ENCODE measurements at places on chromosomes 3 and 15.

GRCh38 chr3:84136425-84136824 lies 822.4 kb upstream of the CADM2 start:
- no peak for DNase-seq

- no peak for DNase-seq
Observed at GRCh38 chr3:90092994-90093393, 985.6 kb downstream of the EPHA3 start.

DNA sequence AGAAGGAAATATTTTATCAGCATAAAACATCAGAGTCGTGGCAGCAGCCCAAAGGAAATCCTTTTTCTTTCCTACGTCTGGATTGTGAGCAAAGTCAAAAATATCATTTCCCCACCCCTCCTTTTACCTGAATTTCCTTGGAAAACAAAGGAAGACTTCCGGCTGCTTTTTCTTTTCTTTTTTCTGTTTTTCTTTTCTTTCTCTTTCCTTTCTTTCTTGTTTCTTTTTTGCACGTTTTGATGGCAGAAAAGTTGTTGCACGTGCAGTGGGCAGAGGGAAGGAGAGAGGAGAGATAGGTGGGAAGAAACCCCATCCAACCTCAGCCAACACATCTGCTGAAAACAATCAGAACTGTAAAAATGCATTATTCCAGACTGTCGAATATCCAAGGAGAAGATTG lies 544 bp upstream of the MYO1E start:
- no peak for DNase-seq

DNA sequence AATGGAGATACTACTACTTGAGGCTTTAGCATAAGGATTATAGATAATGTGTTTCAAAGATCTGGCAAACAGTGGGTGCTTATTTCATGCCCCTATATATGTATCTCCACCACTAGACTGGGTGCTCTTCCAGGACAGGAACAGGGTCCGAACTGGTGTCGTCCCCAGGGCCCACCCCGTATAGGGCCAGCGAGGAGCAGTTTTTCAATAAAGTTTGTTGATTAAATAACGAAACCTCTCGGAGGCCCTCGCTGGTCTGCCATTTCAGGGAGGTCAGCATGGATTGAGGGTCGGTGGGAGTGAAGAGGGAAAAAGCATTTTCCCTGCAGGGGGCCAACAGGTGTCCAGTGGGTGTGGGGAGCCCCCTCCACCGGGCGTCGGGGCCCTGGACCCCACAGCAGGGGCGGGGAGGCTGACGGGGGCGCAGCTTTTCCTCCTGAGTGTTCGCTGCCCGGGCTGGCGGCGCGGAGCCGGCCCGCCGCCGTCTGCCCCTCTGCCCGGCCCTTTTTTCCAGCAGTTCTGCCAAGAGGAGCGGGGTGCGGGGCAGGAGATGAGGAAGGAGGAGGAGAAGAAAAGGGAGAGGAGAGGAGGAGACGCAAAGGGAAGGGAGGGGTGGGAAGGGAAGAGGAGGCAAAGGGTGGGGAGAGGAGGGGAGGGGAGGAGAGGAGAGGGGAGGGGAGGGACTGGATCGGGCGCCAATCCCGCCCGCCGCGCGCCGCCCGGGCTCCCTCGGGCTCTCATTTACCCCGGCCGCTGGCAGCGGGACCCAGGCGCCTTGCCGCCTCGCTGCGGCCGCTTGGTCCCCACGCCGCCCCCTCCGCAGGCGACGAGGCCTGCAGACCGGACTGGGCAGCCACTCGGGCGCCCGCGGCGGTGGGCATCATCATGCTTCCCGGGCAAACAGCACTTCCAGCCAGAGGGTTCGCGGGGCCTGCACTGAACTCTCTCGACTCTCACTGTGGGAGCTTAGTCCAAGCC lies 66.3 kb downstream of the ISG20 start:
- peak; percentile 77 for DNase-seq

DNA sequence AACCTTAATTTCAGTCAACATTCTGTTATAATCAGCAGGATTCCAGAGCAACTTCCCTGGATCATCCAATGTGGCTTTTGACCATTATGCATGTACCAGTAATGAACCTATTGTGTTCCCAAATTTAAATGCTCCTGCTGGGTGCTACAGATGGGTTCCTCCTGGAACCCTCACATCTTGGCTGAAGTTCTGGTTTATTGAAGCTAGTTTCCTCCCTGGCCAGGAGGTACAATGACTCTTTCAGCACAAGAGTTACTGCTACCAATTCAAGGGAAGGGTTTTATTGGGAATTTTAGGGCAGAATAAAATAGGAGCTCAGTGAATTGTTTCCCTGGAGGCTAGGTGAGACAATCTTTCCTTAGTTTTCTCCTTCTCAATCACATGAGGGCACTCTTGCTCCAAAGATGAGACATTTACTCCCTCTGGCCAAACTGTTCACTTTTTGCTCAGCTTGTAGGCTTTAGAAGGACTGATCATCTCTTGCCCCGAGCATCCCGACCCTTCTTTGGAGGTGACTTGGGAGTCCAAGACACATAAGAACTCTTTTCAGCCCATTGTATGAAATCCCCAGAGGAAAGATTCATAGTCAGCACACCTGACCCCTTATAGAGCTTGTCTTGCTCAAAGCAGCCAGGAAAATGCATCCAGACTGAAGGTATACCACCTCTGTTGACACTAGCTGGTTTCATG lies 8.8 kb upstream of the NPHP3 start:
- peak; percentile 68 for DNase-seq

DNA sequence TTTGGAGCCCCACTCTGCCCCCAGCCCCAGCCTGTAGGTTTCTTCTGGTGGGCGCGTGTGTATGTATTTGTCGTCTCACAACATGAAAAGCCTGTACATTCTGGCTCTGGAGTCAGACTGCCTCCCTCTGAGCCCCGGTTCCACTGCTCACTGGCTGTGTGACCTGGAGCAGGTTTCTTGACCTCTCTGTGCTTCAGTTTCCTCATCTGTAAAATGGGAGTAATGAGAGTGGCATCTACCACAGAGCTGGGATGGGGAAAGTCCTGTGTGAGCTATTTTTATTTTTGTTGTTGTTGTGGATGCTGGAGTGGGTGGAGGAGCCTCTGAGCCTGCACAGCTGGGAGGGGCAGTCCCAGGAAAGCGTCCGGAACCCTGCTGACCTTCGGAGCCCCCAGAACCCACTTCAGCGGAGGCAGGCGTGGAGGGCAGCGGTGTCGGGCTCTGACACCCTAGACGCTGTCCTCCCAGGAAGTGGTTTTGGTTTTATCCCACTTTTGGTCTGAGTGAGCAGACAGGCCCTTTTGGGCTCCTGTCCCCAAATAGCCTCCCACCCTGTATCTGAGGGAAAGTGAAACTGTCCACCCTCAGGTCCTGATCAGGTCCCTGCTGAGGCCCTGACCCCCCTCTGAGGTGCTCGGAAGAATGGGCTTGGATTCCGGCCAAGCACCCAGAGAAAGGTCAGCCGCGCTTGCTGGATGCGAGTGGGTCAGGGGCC lies 103.5 kb downstream of the CHSY1 start:
- no peak for DNase-seq

DNA sequence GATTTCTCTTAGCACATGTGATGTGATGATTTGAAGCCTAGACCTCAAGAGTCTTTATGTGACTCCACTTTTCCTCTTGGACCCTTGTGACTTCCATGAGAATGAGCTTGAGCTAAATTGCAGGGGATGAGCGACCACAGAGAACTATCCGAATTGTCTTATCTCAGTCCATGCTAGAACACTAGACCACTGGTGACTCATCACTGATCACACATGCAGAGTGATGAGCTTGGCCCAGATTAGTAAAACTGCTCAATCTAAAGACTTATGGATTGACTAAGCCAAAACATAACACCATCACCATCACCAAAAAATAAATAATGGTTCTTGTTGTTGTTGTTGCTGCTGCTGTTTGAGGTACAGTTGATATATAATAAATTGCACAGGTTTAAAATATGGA lies 114.1 kb upstream of the CFAP20DC start:
- peak; percentile 2 for DNase-seq

DNA sequence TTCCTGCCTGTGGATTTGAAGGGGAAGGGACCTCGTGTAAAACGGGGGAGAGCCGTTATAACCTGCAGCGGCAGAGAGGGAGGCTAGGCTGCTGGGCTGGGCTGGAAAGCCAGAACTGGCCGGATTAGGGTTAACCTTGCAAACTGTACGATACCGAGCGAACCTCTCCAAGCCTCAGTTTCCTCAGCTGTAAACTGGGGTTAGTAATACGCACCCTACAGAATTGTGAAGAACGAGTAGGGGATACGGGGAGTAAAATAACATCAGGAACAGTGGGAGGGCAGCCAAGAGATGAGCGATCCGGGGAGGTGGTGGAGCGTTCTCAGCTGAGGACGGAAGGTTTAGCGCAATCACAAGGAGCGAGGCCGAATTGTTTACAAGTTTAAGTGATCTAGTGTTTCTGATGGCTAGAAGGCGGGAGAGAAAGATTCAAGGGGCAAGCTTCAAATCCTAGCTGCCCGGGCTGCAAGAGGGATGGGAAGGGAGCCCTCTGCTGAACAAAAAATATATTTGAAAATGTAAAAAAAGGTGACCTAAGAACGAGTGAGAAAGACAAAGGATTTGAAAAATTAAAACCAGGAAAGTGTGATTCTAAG lies 768 bp upstream of the SEMA5B start:
- DNase-seq, result peak; percentile 73

DNA sequence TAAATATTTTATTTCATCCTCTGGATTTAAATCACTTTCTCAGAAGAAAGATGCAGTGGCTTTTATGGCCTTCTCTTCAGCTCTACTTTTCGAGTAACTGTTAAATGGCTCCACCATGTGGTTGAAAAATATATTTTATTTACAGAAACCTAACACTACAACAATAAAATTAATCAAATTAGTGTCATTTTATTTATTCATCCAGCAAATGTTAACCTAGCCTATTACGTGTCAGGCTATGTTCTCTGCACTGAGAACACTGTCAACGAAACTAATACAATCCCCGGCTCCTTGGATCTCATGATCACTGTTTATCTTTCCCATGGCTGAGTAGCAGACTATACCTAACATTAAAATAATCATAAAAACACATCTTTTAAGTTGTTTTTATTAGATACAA lies 148.0 kb upstream of the OSTN start:
- peak; percentile 37 for DNase-seq

DNA sequence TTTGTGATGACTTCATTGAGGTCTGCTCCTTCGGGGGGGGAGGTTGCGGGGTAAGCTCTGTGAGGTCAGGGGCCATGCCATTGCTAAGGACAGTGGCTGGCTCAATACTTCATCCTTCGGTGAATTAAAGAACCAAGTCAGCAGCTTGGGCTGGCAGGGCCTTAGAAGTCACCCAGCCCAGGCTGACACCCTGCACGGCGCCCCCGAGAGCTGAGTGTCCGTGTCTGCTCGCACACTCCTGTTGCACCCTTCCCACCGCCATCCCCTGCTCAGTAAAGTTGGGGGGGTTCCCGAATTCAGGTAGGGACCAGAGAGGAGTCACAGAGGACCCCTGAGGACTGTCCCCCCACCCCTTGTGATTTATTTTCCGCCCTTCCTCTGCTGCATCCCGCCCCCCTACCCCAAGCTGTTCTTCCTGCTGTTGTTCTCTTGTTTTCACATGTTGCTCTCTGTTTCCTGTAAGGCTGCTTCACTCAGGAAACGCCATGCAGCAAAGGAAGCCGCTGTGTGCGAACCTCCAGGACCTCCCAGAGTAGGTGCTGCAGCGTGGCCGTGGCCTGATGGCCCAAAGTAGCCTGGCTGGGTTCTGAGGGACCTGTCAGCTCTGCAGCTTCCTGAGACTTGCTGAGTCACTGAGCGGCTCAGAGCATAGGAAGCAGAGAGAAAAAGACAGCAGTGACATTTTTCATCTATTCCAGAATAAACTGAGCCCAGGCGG lies 14.4 kb downstream of the EFCC1 start:
- DNase-seq, result peak; percentile 13

- no peak for DNase-seq
Observed at GRCh38 chr3:55690726-55691125, 203.6 kb upstream of the WNT5A start.

DNA sequence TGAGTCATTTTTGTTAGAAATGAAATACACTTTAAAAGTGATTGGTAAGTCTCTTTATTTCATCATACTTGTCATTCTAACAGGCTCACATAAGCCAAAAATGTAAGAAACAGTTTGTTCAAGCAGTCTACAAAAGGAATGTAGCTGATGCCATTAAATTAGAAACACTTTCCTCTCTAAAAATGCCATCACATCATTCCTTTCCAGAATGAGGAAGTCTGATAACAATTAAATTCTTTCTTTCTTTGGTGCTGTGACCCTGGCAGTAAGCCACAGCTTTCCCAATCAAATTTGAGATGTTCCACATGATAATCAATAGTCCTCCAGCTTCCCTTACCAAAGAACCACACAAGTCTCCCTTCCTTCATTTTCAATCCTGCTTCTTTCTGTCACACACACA lies 9.4 kb upstream of the P2RY1 start:
- DNase-seq, result no peak

- no peak for DNase-seq
Observed at GRCh38 chr15:57684491-57685151, 21.9 kb upstream of the POLR2M start.

- peak; percentile 64 for DNase-seq
Observed at GRCh38 chr3:25169151-25169550, 258.9 kb upstream of the RARB start.

DNA sequence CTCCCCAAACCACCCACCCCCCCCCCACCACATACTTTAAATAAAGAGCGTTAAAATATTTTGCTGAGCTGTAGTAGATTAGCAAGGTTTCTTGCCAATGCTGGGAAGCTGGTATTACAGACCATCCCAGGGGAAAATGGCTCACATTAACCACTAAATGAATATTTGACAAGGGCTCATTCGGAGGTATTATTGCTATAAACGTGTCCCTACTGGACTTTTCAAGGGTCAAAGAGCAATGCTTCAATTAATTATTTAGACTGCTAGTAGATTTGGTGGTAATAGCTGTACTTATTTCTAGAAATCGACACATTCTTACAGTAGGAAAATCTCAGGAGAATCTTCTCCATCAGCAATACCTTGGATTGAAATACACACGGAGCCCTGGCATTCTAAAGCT lies 5.2 kb downstream of the SOX2 start:
- no peak for DNase-seq

GRCh38 chr3:130948001-130948773 lies 54.3 kb downstream of the ATP2C1 start:
- DNase-seq, result peak; percentile 19

DNA sequence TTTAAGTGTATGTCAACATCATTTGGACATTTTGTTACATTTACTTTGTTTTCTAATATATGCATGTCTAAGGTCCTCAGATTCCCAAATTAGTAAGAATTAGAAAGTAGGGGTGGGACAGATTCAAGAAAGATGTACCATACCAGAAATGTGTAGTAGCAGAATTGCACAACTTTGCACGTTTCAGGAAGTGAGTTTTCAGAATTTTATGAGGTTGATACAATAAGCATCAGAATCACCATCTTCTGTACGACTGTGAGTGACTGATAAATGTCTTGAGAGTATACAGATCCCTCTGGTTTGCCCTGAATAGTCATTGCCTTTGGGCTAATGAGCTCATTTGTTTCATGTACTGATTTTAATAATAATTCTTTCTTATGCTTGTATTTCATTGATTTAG lies 9.3 kb downstream of the ARIH2 start:
- DNase-seq, result peak; percentile 62

- DNase-seq, result peak; percentile 50
Observed at GRCh38 chr3:117853923-117854668, 1144.5 kb downstream of the TUSC7 start.

GRCh38 chr3:175198991-175199783 lies 340.1 kb downstream of the NAALADL2 start:
- DNase-seq, result no peak

- no peak for DNase-seq
Observed at GRCh38 chr15:55197362-55197705, 593 bp upstream of the RSL24D1 start.
